ENCODE measurements at places on chromosomes 2 and 18.
A peak's percentile ranks its signal among the peaks of the same experiment; 100 is the strongest.

- DNase-seq, result no peak
Measured at GRCh38 chr2:226726546-226726945, 73.1 kb downstream of the IRS1 start.

DNA sequence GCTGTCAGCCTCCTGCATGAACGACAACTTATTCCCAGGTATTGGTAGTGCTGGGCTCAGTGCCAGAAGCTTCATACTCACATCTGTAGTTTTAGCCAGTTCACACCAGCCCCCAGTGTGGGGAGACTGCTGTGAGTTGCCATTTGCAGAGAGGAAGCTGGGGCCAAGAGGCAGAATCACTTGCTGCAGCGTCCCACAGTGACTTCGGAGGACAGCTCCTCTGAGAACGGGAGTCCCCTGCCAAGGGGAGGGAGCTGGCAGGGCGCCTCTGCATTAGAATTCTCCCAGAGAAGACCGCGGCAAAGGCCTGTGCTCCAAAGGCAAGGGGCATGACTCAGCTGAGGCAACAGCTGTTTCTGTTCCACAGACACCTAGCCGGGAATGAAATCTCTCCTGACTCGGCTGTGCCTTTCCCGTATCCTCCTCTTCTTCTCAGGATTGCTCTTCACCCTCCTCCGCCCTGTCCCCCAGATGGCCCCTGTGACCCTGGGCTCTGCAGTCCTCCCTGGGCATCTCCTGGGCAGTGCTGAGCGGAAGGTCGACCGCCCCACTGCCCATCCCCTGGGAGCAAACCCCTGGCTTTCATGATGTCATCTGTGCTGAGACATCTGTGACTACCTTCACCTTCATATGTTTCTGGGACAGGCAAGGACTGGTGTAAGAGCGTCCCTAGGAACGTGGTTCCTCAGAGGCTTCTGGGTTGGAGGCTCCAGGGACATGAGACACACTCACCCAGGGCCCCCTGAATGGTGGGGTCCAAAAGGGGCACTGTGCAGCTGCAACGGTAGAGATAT is 18.0 kb downstream of the MAL start:
- no peak for DNase-seq

- no peak for DNase-seq
Measured at GRCh38 chr2:101160454-101160853, 9.3 kb upstream of the TBC1D8 start.

DNA sequence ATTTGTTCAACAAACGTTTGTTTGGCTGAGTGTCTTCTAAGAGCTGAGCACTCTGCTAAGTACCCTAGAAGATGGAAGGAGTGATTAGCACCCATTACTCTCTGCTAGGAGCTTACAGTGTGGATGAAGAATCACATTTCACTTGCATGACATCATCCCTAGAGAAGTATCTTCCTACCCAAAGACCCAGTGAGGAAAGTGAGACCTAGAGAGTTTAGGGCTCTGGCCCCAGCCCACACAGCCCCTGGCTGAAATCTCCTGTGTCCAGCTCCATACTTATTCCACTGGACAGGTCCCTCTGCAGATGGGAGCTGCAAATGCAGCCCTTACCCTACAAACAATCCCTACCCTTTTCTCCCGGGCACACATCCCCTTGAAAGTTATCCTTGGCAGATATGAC is 26.8 kb upstream of the EPAS1 start:
- no peak for DNase-seq

- peak; percentile 62 for DNase-seq
Measured at GRCh38 chr2:230575642-230576324, 136.9 kb upstream of the CAB39 start.

DNA sequence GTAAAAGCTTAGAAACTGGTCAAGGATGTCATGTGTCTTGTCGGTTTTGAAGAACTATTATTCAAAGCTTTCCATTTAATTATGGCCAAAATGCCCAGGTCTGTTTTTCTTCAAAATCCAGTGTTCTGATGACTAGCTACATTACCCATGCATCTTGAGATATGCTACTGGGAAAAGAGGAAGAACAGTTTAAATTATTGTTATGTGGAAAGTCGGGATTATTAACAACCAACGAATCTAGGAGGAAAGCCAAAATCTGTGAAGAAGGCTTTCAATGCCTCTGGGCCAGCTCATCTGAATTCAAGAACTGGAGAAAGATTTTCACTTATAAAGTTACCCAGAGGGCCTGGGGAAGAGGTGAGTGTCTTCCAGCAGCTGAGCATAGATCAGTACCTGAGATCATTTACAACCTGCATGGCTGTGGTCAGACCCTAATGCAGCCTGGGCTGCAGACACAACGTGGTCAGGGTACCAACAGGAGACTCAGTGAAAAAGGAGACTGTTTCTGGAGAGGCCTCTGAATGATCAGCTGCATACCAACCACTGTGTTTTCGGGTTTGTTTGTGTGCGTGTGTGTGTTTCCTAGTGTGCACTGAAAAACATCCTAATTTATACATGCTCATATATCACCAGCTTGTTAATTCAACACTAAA is 308.5 kb downstream of the NRXN1 start:
- DNase-seq, result no peak

DNA sequence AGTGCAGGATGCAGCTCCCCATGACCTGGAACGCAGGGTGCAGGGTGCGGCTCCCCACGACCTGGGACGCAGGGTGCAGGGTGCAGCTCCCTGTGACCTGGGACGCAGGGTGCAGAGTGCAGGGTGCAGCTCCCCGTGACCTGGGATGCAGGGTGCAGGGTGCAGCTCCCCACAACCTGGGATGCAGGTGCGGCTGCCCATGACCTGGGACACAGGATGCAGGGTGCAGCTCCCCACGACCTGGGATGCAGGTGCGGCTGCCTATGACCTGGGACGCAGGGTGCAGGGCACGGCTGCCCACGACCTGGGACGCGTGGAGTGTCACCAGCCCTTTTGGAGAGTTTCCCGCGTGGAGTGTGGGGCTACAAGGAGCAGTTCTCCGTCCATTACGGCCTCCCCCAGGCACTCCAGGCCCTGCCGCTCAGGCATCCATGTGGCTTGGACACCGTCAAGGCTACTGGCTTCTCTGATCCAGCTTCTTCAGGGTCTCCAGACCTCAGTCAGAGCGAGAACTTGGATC is 38.7 kb downstream of the PXDN start:
- DNase-seq, result no peak
